ENCODE measurements at places on chromosomes 2 and 18.

DNA sequence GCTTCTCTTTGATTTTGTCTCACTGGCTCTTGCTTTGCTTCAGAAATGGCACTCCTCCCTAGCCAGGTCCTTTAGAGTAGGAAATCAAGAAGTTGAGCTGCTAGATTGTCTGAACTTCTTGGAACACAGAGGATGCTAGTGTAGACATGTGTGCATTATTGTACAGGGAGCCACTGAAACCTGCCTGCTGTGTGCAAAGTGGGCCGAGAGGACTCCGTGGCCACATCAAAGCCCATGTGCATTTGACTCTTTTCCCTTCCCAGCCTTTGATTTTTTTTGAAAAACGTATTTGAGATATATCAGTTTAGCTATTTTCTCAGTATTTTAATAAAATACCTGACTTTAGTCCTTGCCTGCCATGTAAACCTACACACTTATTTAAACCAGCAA lies 83.1 kb downstream of the TMEM247 start:
- no peak for DNase-seq

- DNase-seq = peak; percentile 4
Measured at GRCh38 chr2:33395655-33396249, 80.7 kb upstream of the RASGRP3 start.

- DNase-seq = no peak
Measured at GRCh38 chr2:3785220-3785889, 82.0 kb downstream of the DCDC2C start.

- DNase-seq = no peak
Measured at GRCh38 chr2:215391531-215391930, 44.3 kb downstream of the FN1 start.

GRCh38 chr18:26667046-26667445 lies 118.7 kb upstream of the KCTD1 start:
- no peak for DNase-seq

GRCh38 chr2:30038419-30038818 lies 108.4 kb upstream of the YPEL5 start:
- DNase-seq = no peak

GRCh38 chr2:101185085-101185484 lies 33.9 kb upstream of the TBC1D8 start:
- no peak for DNase-seq

- no peak for DNase-seq
Measured at GRCh38 chr2:170214309-170214948, 36.5 kb downstream of the MYO3B start.
